ENCODE measurements at places on chromosomes 1 and 21.

- DNase-seq: no peak
Observed at GRCh38 chr1:228804640-228805413, 69.5 kb downstream of the RHOU start.

- DNase-seq: no peak
Observed at GRCh38 chr1:2240270-2241156, 12.4 kb downstream of the SKI start.

DNA sequence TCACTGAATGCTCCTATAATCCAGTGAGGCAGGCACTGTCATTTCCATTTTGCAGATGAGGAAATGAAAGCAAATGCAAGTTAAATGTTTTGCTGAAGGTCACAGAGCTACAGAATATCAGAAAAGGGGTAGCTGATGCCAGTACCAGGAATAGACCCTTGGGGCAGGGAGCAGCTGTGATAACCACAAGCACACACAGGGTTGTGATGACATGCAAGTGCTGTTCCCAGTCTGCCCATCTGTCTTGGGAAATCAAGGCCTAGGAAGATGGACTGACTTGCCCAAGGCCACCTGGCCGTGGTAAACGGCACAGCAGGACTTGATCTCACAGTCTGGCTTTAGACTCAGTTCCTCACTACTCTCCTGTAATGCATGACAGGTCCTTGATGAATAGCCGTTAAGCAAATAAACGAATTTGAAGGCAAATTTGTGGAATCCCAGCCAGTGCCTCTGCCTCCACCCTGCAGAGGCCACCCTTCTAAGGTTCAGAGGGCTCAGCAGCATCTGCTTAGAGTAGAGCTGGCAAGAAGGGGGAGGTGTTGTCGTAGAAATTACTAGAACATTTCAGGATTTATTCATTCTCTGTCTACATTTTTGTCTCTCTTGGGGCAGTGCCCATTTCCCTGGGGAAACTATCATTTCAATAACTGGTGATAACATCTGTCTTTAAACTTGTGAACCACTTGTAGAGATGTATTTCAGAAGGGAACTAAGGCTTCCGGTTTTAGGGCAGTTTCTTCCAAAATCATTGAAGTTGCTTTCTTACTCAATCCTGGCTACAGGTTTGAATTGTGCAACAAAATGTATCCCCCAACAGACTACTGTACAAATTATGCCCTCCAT, 53.2 kb upstream of the MRPS6 start:
- no peak for DNase-seq

GRCh38 chr1:53736290-53736689, 2.7 kb downstream of the GLIS1 start:
- DNase-seq: no peak

DNA sequence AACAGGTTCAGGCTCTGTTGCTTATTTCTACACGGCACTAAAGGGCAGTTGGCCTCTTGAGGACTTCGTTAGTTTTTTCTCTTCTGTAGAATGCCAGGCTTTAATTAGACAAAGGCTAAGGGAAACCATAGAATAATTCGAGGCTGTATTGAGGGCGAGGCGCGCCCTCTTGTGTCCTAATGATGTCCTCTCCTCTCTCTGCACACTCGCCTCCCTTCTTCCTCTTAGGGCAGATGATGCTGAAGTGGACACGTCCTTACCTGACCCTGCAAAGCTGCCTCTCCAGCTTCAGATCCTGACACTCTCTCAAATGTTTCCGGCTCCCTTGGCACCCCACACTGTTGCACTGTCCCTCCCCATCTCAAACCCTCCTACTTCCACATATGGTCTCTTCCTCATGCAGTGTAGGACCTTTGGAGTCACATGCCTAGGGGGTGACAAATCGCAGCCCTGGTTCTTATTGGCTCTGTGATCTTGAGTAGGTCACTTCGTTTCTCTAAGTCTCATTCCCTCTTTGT, 1.9 kb upstream of the ZSCAN20 start:
- peak; percentile 62 for DNase-seq

- DNase-seq: no peak
Observed at GRCh38 chr1:190067592-190067991, 410.1 kb downstream of the BRINP3 start.

- DNase-seq: no peak
Observed at GRCh38 chr1:54723985-54724384, 8.3 kb downstream of the TTC4 start.

DNA sequence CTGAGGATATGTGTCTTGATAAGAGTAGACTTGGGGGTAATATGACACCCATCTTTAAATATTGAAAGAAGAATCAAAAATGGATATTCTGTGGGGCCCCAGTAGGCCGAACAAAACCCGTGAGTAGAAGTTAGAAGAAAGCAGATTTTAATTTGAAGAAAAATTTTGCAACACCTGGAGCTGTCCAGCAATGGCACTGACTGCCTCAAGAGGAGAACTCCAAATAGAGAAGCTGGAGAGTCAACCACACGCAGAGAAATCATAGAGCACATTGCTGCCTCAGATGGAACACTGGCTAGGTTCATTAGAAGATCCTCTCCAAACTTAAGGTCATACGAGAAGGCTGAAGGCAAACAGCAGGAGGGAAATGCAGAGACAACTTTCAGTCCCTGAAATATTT, 6.8 kb downstream of the NHLH1 start:
- no peak for DNase-seq

GRCh38 chr1:110728388-110729001, 53.8 kb upstream of the KCNA3 start:
- DNase-seq: no peak

- no peak for DNase-seq
Observed at GRCh38 chr1:194081444-194081843, 895.0 kb upstream of the B3GALT2 start.

DNA sequence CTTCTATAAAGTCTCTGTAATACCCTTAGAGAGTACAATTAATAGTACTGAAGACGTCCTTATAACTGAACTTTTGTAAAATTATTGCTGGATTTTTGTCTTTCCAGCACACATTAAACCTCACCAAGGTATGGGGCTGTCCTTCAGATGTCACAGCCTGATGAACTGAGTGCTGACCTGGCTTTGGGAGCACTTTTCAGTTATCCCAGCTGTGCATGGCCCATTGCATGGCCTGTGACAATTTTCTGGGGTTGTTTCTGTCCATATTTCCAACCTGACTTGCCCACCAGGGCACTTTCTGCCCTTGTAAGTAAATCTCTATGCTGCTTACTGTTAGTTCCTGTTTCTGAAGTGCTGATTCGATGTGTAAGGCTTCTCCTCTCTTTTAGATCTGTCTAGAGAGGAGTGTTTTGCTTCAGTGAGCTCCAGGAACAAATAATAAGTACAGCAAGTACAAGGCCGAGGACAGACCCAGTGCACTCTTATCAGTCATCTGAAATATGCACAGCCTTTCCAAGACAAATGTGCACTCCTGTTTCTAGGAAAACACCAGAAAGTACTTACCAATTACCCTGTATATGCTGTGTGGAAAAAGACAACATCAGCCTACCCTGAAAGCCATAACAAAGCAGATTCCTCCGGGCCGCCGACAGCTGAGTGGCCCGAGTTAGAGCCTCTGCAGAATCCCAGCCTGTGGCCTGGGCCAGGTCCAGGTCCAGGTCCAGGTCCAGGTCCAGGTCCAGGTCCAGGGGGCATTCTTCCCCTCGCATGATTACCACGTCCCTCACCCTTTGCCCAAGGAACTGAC, 121.7 kb downstream of the DHRS3 start:
- DNase-seq: no peak

GRCh38 chr1:212514782-212515181, 82.1 kb downstream of the NENF start:
- DNase-seq: no peak

GRCh38 chr1:246029616-246030015, 477.5 kb downstream of the SMYD3 start:
- no peak for DNase-seq

GRCh38 chr1:90510143-90510542, 207.0 kb downstream of the BARHL2 start:
- no peak for DNase-seq

DNA sequence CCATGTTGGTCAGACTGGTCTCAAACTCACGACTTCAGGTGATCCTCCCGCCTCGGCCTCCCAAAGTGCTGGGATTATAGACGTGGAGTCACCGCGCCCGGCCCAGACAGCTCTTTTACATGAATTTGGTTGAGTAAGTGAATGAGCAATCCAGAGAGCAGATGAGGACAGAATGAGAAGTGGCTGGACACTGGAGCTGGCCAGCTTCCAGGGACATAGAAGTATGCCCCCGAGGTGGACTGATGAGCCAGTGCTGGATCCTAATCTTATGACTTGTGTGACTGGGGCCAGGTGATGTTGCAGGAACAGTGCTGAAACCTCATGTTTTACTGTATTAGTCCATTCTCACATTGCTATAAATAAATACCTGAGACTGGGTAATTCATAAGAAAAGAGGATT, 35.9 kb upstream of the KANK4 start:
- no peak for DNase-seq

GRCh38 chr1:92949937-92950817, 11.1 kb downstream of the DIPK1A start:
- no peak for DNase-seq

- no peak for DNase-seq
Observed at GRCh38 chr1:22525211-22525610, 38.1 kb upstream of the EPHA8 start.

- no peak for DNase-seq
Observed at GRCh38 chr1:226082587-226082917, 20.0 kb downstream of the H3-3A start.

DNA sequence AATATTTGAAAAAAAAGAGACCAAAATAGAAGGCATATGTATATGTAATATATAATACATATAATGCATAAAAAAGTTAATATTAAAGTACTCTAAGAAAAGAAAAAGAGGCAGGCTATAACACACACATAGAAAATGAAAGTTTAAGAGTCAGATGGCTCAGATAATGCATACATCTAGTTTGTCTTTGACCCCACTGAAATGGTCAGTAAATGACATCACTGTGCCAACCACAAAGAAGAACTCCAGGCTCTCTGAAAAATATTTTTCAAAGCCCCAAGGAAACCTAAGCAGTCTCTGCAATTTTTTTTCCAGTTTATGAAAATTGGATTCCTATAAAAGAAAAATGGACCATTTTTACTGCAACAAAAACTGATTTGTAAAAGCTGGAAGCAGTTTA, 55.4 kb upstream of the SCYL3 start:
- DNase-seq: no peak

DNA sequence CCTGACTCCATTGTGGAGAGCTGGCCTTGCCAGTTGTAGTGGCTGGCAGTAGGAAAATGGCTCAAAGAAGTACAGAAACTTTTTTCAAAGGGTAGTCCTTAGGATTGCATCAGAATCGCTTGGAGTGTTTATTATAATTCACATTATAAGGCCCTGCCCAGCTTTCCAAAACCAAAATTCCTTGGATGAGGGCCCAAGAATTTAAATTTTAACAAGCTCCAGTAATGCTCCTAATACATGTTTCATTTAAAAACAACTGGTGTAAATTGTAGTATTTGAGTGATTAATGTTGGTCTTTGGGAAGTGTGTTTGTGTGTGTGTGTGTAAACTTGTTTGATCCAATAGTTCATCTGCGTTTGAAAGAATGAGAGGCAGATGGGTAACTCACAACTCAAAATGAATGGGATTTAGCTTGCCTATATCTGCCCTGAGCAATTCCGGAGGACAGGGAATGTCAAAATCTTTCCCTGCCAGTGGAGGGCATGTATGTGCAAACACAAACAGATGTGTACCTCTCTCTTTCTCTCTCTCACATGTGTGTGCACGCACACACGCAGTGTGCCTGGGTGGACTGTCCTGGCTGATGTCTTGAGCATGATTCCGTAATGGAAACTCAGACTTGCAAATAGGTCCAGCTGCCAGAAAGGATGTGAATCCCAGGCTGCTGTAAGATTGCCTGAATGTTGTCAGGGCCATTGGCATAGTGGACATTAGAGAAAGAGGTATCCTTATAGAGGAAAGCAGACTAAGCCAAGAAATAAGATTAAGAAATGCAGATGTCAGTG, 293.1 kb downstream of the LMX1A start:
- peak; percentile 36 for DNase-seq

DNA sequence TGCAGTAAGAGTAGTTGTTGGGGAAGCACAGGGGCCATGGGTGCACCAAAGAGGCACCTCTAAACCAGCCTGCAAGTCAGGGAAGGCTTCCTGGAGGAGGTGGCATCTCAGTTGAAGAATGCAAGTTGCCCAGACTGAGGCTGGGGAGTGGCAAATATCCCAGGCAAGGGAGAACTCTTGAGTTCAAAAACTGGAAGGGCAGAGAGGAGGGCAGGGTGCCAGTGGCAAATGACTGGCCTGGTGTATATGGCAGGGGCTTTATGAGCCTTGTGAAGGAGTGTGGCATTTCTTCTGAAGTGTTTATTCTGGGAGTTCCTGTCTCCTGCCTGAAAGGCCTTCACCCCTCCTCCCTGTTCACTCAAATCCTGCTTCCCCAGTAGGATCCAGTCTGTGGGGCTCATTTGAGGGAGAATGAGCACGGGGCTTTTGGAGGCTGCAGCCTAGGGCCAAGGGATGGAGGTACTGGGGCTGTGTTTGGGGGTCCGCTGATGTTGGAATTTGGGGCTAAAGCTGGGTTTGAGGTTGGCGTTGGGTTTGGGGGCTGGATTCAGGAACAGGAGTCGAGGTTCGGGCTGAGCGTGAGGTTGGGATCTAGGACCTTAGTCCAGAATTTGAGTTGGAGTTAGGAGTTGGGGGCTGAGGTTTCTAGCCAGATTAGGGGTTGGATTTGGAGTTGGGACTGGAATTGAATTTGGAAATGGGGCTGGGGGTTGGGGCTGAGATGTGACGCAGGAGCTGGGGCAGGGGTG, at the start of gene TMEM125:
TSS of gene TMEM125 (plus strand) at position 357 of the 749 bp plus-strand sequence. CDS start 2,740 bp downstream, outside the sequence.
- DNase-seq: no peak

GRCh38 chr1:71882226-71882625, 400.1 kb downstream of the NEGR1 start:
- no peak for DNase-seq

- DNase-seq: no peak
Observed at GRCh38 chr1:40264354-40264781, 6.3 kb downstream of the ZMPSTE24 start.

- DNase-seq: no peak
Observed at GRCh38 chr1:153535242-153536011, at the start of gene S100A6. S100A6 (minus strand) TSS chr1:153535991; CDS start chr1:153535339, 652 bp downstream.

- DNase-seq: peak; percentile 7
Observed at GRCh38 chr1:65762081-65762862, 30.4 kb upstream of the PDE4B start.

DNA sequence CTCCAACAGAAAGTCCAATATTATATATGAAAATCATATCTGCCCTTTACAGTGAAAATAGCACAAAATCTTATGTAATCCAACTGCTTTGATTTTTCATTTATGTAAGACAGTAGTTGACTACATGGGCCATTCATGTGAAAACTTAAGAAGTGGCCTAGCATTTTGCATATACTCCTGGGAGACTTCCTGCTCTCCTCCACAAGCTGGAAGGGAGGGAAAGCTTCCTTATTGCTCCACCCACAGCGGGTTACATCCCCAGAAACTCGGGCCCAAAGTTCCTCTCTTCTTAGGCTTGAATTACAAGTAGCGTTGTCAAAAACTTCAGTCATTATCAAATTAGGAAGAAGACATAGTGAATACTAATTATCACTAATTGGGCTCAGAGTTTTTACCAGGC, 29.2 kb downstream of the FYB2 start:
- no peak for DNase-seq

DNA sequence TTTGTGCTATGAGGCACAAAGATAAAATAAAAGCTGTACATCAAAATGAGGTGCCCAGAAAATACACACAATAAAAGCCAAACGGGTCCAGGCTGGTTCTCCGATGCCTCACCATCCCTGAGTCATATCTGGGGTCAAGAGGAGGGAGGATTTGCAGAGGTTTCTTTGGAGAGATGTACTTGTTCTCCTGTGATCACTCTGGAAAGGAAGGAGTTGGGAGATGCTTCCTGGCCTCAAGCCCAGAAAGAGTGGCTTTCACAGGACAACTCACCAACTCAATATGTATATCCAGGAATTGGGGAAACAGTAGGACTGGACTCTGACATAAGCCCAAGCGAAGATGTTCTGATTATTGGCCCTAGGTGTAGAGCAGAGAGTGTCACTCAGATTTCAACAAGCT, 51.9 kb downstream of the DIPK1A start:
- DNase-seq: peak; percentile 62
